ENCODE measurements at places on chromosomes 1 and 21. TPM values are rescaled to one million over a fixed set of nuclear protein-coding genes. Genes with fewer than 3 reads are reported as not detected.

DNA sequence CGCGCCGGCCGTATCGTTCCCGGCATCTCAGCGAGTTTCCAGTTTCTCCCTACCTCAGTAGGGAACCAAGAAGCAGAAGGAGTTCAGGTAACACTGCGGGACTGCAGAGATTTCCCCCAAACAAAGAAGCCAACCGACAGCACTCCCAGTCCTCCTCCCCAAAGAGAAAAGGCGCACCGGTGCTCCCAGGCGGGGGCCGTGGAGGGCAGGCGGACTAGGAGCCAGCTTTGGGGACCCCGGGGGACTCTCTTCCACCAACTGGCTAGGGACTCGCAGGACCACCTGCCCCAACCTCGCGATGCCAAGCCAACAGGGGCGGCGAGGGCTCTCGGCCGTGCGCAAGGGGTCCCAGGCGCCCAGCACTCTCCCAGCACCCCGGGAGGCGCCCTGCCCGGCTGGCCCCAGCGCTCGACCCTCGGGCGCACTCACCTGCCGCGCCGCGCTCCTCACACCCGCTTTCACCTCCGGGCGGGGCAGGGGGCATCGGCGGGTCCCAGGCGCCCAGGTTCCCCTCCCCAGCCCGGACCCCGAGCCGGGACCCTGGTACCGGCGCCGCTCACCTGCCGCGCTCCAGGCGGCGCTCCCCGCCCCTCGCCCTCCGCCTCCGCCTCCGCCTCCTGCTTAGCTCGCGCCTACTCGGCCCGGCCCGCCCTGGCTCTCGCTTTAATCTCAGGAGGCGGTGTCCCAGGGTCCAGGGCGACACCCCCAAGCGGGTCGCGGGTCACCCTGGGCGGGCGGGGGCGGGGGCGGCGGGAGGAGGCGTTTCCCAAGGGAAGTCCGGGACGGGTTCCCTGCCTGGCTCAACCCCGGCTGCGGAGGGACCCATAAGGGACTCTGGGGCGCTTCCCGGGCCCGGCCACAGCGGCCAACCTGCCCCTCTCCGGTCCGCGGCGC is at the start of gene TMPRSS2:
Gene TMPRSS2 (minus strand): TSS at position 638 of the 894 bp plus-strand sequence. CDS start 10,025 bp downstream, outside the sequence.
- no peaks in the 10 kb centered on the region for H3K36me3 ChIP-seq
- peaks cover 65% of the 10 kb centered on the region for H3K27me3 ChIP-seq
- H3K27ac ChIP-seq: no peak within 1 kb of the TSS
- H3K4me3 ChIP-seq: no peak within 1 kb of the TSS

The GJC2 gene
- total RNA-seq: 0.54 TPM

The TIE1 gene
- total RNA-seq: not detected

The RCSD1 gene
- not detected for total RNA-seq

The GPX7 gene
- total RNA-seq: 44.7 TPM

DNA sequence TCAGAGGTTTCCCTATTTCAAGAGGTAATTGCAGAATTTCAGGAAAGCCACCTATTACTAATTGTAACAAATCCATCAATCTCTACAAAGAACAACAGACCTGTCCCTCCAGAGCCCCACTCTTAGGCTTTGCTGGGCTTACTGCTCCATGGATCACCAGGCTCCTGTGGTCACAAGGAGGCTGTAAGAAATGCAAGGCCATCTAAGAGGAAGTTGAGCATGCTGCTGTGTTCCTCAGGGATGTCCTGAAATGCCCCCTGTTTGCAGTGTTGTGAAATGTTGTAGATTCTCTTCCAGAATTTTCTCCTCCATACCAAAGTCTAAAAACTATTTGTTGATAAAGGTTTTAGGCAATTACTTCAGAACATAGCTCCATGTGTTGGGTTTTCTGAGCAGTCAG is 24.4 kb upstream of the DUSP23 start:
- H3K4me1 ChIP-seq: no peaks in the 10 kb centered on the region
- peak; percentile 21 for DNase-seq
- H3K27me3 ChIP-seq: no peaks in the 10 kb centered on the region

DNA sequence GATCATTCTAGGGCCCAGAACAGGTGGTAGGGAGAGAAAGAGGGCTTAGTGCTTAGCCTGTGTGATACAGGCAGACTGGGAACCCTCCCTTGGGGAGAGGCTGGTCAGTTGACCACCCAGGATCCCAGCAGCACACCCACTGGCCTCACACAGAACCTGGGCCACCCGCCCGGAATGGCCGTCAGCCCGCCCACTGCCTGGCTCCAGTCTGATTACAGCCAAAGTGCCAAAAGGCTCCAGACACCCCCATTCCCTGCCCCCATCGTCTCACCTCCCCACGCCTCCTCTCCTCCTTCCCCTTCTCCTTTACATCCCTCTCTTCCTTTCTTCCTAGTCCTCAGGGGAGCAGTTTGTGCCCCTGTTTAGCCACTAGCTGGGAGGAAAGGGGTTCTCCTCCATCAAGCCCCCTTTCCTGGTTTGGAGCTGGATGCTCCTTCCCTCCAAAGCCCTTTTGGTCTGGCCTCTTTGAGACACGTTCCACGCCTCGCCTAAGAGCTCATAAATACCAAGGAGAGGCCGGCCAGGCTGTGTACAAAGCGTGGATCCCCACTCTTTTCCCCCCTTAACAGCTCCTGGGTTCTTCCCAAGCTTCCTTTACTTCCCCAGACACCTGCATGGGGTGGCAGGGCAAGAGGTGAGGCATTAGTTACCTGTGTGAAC is 4.6 kb upstream of the WNT2B start:
- peaks cover 16% of the 10 kb centered on the region for H3K4me1 ChIP-seq
- no peak overlapping the region for H3K27ac ChIP-seq
- no peaks in the 10 kb centered on the region for H3K27me3 ChIP-seq
- DNase-seq: no peak
- H3K36me3 ChIP-seq: no peaks in the 10 kb centered on the region
- no peak overlapping the region for H3K4me3 ChIP-seq

DNA sequence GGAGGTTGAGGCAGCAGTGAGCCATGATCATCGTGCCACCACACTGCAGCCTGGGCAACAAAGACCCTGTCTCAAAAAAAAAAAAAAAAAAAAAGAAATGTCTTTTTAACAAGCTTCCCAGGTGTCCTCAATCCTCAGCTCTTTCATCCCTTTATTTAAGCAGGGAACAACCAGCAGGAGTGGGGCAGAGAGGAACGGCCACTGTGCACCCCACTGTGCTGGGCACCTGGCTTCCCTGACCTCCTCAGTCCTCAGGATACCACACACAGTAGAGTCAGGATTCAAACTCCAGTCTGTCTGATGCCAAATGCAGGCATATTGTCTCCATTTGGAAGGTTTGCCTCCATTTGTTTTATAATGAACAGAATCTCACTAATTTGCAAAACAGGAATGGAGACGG is 19.8 kb upstream of the PTAFR start:
- H3K27ac ChIP-seq: no peak overlapping the region
- no peak for DNase-seq
- no peaks in the 10 kb centered on the region for H3K27me3 ChIP-seq
- H3K36me3 ChIP-seq: peaks cover 22% of the 10 kb centered on the region
- H3K4me1 ChIP-seq: no peaks in the 10 kb centered on the region

The TRIM67 gene
- not detected for total RNA-seq

The MAP1LC3C gene
- total RNA-seq: not detected

Measured in GM23248 (cell line).